ENCODE measurements at places on chromosomes 16 and 17.

DNA sequence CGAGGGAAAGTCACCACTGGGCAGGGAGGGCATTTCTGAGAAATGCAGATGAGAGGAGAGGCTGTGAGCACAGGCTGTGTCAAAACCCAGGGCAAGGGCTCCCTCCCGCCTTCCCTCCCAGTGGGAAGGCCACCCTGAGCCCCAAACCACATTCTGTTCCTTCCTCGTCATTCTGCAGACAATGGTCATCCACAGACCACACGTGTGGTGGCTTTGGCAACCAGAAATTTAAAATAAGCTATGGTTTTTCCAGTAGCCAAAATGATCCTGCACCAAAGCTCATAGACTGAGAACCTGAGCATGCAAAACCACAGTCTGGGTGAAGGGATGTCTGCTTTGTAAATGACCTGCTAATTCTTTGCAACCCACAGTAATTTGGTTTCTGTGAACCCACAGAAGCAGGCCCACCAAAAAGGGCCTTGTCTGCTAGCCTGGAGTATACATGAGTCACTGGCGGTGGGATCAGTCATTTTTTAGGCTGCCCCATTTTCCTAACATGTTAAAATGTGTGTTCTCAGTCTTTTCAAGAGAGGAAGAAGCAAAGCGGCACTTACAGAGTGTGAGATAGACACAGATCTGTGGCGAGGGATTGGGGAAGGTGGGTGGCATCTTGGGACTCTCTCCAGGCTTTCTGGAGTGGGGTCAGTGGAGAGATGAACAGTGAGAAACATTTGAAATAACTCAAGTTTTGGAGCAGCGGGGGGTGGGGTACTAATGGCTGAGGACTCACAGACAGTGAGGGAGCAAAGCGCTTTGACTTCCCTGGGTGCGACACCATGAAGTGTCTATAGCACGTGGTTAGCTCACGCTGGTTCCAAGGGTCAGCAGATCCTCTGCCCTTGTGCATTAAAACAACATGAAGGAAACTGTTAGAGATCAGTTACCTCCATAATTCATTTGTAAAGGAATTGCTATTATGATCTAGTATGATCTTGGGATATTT, 20.5 kb downstream of the GRB7 start:
- DNase-seq = no peak

GRCh38 chr16:54418903-54419302, 132.3 kb upstream of the IRX3 start:
- no peak for DNase-seq

- DNase-seq = no peak
These were observed 522 bp downstream of the DNASE1 start for GRCh38 chr16:3655030-3655395.

DNA sequence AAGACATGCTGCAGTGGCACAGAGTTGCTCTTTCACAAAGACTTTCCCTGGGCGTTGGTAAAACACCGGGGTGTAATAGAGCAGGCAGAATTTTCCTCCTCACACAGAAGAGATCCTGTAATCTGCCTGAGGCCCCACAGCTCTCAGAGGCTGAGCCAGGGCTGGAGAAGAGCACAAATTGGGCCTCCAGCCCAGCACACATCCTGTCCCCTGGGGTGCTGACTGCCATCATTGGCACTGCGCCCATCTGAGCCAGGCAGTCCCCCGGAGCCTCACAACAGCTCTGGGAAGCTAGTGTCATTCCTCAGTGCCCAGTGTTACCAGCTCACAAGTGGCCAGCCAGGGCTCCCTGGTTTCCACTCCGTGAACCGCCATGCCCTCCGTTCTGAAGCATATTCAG, 119.4 kb downstream of the SOCS1 start:
- DNase-seq = no peak

DNA sequence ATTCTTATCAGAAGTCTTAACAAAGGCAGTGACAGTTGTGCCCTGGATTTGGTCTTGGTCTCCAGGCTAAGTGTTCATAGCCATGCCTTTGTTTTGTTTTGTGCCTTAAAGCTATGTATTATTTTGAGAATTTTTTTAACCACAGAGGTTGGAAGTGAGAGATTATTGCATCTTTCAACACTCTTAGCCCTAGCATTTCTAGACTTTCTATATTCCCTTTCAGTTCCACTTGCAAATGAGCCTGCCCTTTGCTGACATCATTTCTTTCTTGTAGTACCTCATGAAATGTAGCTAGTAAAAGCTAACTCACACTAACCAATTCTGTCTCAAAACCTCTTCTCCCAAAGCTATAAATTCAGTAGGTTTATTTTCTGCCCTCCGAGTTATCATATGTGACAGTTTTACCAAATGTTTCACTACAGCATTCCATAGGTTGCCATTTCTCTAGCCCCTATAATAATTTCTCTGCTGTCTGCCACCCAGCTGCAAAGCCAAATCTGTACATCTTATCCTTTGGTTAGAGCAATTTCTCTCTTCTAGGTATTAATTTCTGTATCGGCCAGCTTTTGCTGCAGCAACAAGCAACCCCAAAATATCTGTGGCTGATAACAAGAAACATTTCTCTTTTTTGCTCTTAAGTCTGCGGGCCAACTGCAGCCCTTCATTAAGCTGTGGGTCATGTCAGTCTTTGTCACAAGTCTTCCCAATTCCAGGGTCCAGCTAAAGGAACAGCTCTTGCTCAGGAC, 14.2 kb upstream of the CCL1 start:
- no peak for DNase-seq

DNA sequence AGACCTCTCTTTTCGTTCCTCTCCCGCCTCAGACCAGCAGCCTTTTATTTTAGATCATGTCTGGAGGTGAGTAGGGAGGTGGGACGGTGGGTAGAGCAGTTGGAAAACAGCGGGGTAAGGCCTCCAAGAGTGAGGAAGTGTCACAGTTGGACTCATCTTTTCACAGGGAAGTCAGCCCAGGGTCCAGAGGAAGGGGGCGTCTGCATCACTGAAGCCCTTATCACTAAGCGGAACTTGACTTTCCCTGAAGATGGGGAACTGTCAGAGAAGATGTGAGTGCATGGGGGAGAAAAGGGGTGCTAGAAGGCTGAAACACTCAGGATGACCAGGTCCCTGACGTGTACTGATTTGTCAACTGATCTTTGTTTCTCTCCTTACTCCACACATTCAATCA, 461 bp downstream of the LRRC46 start:
- no peak for DNase-seq

DNA sequence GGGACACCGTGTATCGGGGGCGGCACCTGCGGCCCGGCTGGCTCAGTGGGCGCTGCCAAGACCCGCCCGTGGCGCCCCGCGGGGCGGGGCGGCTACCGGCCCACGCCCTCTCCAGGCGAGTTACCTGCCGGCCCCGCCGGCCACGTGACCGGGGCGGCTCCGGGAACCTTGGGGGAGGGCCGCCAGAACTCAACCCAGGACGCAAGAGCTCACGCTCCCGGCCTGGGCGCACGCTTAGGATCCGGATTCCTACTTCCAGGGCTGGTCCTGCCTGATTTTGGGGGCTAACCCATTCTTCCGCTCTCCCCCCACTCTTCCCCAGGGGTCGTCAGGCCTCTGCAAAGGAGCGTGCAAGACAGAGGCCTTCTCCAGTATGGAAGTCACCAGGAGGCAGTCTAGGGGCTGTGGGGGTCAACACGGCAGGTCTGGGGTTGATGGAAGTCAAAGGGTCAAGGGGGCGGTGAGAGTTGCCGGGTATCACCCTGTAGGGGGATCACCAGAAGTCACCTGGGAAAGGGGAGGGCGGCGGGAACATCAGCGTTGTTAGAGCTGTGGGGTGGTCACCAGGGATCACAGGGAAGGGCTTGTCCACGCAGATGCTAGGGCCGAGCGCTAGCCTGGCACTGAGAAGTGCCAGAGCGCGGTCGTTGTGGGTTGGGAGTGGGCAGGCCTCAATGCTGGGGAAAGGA, 354 bp upstream of the ESRP2 start:
- DNase-seq = peak; percentile 40

- DNase-seq = no peak
These were observed 27.4 kb downstream of the TNFRSF13B start for GRCh38 chr17:16944334-16945135.

Measured in NCI-H524 (cell line).